ENCODE measurements at places on chromosomes 6 and 20.
A peak's percentile ranks its signal among the peaks of the same experiment; 100 is the strongest.

GRCh38 chr6:53727748-53728147 lies 62.2 kb upstream of the KLHL31 start:
- DNase-seq, result peak; percentile 78

DNA sequence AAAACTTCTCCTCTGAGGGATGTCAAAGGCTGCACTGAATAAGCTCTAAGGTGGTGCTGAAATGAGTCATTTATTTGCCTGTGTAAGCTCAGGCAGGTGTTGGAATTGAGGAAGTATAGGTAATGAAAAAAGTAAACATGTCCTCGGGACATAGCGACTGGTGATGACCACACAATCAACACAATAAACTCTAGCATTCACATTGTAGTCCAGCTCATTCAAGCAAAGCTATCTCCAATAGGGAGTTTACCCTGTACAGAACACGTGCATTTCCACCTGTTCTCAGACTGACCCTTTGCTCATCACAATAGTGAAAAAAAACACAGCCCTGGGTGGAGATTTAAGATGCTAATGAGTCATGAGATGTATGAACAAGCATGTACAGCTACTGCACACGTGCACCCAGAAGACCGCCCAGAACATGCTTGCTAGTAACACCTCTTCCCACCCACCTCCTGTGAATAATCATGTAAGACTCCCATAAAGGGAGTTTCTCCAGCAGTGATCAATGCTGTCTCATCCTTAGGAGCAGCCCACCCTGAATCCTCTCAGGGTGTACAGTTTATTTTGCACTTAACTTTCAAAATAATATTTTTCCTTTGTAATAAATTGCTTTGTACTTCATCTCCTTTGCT lies 33.0 kb upstream of the POU5F1 start:
- no peak for DNase-seq

- no peak for DNase-seq
These were observed 90.7 kb upstream of the SASH1 start for GRCh38 chr6:148251891-148252290.

DNA sequence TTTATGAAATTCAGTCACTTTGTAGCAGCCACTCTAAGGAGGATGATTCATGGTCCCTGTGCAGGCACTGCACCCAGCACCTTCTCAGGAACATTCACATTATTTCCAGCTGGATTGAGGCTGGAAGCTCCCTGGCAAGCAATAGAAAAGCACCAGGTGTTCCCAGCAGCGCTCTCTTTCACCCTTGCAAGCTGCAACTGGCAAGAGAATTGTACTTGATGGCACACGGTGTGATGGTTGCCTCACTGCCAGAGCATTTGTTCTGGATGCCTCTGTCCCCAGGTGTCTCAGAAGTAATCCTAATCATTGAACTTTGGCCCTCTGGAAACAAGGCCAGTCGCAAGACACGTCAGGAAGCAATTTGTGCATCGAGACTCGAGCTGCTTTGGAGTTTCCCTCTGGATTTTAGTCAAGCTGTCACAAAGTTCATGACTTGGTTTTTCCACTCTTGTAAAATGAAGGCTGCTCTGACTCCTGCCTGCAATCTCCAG lies 24.9 kb upstream of the PHACTR2 start:
- DNase-seq, result no peak

- peak; percentile 2 for DNase-seq
These were observed 140.0 kb downstream of the TBC1D7 start for GRCh38 chr6:13188306-13188705.

- peak; percentile 57 for DNase-seq
These were observed 25.1 kb upstream of the KIAA0408 start for GRCh38 chr6:127484212-127484863.

- DNase-seq, result no peak
These were observed 54.5 kb downstream of the GINS1 start for GRCh38 chr20:25461786-25462545.

DNA sequence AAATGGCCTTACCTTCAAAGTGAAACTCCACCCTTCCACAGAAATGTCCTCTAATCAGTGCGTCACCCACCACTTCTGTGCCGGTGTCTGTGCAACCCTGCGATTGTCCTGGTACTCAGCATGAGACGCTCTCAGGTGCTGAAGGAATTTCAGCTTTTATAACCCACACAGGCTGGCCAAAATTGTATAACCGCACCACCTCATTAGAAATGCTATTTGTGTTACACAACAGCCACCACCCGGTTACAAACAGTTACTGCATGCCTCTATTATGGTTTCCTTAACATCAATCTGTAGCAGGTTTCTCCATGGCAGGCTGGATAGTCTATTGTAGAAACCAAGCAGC lies 51.5 kb downstream of the SLC23A2 start:
- DNase-seq, result peak; percentile 76

DNA sequence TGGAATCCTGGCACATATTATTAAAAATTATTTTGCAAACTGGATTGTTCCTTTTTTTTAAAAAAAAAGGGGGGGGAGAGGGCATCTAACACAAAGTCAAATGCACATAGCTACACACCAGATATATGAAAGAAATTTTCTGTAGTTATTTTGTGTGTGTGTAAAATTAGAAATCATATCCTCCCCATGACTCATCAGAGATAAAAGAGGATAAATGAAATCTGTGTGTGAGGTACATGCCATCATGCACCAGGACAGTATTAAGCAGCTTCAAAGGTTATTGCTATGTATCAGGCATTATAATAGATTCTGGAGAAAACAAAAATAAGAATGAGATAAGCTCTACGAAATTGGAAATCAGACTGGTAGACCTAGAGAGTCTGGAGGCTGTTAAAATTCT lies 5.2 kb downstream of the BTBD9 start:
- DNase-seq, result no peak

DNA sequence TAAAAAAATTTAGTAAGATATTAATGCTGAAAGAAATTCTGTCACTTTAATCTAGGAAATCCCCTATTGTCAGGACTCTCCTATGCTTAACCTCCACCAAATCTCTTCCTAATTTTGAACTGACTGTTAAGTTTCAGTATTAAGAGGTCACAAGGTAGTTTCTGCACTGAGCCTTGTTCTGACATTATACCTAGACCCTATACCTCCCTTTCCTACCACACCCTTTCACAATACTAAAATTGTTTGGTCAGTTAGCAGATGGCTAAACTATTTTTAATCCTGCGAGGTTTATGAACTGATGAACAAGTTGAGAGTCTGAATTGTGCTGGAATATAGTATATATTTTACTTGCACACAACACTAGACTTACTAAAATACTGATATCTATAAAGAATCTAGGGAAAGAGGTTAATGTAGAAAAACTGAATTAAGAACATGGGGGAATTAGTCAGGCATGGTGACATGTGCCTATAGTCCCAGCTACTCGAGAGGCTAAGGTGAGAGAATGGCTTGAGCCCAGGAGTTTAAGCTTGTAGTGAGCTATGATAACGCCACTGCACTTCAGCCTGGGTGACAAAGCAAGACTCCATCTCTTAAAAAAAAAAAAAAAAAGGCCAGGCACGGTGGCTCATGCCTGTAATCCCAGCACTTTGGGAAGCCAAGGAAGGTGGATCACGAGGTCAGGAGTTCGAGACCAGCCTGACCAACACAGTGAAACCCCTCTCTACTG lies 51.5 kb downstream of the HBS1L start:
- no peak for DNase-seq

DNA sequence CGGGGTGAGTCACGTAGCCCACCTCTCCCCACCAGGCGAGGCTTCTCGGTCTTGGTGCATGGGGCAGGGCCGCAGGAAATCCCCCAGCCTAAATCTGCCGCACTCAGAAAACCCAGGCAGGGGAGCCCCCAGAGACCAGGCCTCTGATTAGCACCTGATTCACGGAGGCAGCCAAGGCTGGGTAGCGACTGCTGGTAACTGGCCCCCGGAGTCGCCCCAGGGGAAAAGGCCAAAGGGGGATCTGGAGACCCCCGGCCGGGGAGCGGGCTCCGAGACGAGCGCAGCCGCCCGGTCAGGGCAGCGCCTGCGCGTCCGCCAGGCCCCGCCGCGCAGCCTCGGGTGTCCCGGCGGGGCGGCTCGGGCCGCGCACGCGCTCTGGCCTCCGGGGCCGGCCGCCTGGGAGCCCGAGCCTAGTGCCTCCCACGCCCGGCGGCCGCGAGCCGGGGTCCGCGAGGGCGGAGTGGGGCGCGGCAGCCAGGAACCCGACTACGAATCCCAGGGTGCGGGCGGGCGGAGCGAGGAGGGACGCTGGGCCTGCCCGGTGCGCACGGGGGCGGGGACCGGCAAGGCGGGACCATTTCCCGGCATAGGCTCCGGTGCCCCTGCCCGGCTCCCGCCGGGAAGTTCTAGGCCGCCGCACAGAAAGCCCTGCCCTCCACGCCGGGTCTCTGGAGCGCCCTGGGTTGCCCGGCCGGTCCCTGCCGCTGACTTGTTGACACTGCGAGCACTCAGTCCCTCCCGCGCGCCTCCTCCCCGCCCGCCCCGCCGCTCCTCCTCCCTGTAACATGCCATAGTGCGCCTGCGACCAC lies at the start of gene DUSP22:
Gene DUSP22, plus strand, starts transcription at position 791 of the 809 bp plus-strand sequence. CDS start 53 bp downstream, outside the sequence.
- peak; percentile 94 for DNase-seq

DNA sequence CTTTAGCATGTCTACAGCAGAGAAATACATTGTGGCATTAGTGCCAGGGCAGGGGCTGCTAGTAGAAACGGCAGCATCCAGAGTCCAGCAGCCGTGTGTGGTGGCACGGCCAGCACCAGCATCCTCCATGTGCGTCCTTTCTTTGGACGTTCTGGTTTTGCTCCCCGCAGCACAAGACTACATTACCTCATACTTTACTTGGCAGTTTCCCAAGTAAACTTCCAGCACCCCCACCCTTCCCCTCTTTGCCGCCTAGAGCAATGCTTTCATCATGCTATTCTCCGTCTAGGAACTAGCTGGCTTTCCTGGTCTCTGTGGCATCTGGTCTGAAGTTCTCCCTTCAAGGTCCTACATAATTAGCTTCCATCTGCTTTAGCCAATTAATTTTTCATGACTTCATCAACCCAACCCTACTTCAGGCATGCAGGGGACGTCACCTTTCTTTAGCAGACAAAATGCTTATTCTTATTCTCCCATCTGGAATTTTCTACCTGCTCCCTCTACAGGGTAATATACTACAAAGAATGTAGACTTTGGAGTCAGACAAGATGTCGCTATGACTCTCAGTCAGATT lies 67.6 kb downstream of the BLOC1S5 start:
- DNase-seq, result peak; percentile 84

- DNase-seq, result no peak
These were observed 18.9 kb downstream of the PREP start for GRCh38 chr6:105384004-105384403.
